ENCODE measurements at places on chromosomes 4 and X.
A peak's percentile ranks its signal among the peaks of the same experiment; 100 is the strongest.

DNA sequence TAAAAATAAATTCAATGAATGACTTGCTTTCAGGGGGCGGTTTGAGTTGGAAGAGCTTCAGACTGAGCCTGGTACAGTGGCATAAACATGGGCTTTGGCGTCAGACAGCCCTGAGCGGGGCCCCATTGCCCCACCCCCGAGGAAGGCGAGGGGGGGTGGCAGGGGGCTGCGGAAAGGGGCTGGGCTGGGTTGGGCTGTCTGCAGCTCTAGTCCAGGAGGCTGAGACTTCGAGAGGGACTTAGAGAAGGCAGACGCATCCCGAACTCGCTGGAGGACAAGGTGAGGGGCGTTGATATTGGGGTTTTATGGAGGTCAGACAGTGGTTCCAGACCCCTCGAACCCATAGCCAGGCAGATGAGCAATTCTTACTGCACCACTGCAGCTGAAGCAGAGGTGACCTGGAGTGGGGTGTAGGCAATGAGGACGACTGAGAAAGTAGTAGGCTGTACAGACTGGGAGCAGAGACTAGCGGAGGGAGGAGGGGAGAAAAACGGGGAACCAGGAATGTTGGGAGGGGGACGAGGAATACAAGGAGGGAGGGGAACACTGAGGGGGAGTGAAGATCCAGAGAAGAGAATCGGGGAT lies at the start of gene MAGED2:
MAGED2 (plus strand) TSS at position 222 of the 585 bp plus-strand sequence. CDS start 1,587 bp downstream, outside the sequence.
- H3K4me1 ChIP-seq = peaks cover 13% of the 10 kb centered on the region
- peaks cover 2% of the 10 kb centered on the region for H3K27me3 ChIP-seq
- H3K4me3 ChIP-seq = peak within 1 kb of the TSS; percentile 90
- H3K36me3 ChIP-seq = peaks cover 9% of the 10 kb centered on the region

DNA sequence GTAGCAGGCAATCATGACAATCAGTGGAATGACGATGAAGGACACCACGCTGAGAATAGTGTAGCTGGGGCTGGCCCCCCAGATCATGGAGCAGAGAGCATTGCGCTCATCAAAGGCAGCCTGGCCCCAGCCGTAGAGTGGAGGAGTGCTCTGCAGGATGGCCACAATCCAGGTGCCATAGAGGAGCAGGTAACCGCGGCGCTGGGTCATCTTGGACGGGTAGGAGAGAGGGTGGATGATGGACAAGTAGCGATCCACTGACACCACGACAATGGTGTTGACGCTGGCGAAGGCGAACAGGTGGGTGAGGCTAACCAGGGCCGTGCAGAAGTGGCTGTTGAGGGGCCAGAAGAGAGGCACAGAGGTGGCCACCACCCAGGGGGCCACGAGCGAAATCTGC lies 2.8 kb downstream of the GPR101 start:
- no peaks in the 10 kb centered on the region for H3K36me3 ChIP-seq
- H3K4me1 ChIP-seq = peaks cover 7% of the 10 kb centered on the region
- no peak overlapping the region for H3K27ac ChIP-seq
- H3K4me3 ChIP-seq = no peak overlapping the region
- no peak for DNase-seq

GRCh38 chrX:153649178-153649914 lies 2.3 kb downstream of the DUSP9 start:
- H3K4me3 ChIP-seq = no peak overlapping the region
- H3K4me1 ChIP-seq = no peaks in the 10 kb centered on the region
- no peaks in the 10 kb centered on the region for H3K36me3 ChIP-seq
- H3K27me3 ChIP-seq = peaks cover 18% of the 10 kb centered on the region
- peak; percentile 49 for DNase-seq

DNA sequence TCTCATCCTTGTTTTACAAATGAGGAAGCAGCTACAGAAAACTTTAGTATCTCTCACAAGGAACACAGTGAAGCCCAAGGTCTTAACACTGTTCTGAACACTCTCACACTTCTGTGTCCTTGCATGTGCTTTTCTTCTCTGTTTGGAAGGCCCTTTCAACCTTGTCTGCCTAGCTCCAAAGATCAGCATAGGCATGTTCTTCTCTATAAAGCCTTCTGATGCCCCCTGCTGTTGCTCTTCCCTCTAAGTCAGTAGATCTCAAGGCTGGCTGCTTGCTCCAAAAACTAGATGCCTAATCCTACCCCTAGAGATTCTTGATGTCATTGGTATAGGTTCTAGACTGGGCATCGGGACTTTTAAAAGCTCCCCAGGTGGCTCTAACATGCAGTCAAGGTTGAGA lies 5.9 kb downstream of the APOO start:
- no peaks in the 10 kb centered on the region for H3K27me3 ChIP-seq
- H3K4me3 ChIP-seq = no peak overlapping the region
- peaks cover 15% of the 10 kb centered on the region for H3K4me1 ChIP-seq
- peak; percentile 46 for DNase-seq
- peaks cover 1% of the 10 kb centered on the region for H3K36me3 ChIP-seq

DNA sequence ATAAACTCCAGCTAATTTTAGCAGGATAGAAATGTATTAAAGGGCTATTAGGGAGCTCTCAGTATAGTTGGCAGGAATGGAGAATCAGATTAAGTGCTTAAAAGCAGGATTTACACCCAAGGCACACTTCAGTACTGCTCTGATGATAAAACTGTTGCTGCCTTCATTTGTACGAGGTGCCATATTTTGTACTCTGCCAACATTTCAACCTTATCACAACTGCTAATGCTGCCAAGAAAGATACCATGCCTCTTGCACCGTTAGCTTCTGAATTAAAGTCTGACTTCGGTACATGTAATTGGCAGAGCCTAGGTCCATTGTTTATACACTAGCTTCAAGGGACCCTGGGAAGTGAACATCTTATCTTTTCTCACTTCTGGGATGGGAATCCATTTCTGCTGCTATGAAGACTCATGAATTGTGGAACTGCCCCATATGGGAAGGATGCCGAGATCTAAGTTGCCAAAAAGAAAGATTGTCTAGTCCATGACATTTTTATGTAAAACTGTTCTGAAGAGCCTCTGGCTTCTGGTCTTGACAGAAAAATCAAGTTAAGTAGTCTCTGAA lies 624.0 kb upstream of the IGFBP7 start:
- no peaks in the 10 kb centered on the region for H3K27me3 ChIP-seq
- no peak overlapping the region for H3K4me3 ChIP-seq
- H3K4me1 ChIP-seq = no peaks in the 10 kb centered on the region

GRCh38 chrX:36019125-36019524 lies 99.6 kb downstream of the CFAP47 start:
- H3K4me1 ChIP-seq = no peaks in the 10 kb centered on the region
- no peak overlapping the region for H3K4me3 ChIP-seq
- no peak for DNase-seq
- no peaks in the 10 kb centered on the region for H3K36me3 ChIP-seq
- no peaks in the 10 kb centered on the region for H3K27me3 ChIP-seq
- no peak overlapping the region for H3K27ac ChIP-seq

GRCh38 chrX:119734897-119735339 lies 23.5 kb upstream of the SOWAHD start:
- no peak overlapping the region for H3K27ac ChIP-seq
- DNase-seq = no peak
- no peak overlapping the region for H3K4me3 ChIP-seq
- H3K4me1 ChIP-seq = no peaks in the 10 kb centered on the region
- H3K27me3 ChIP-seq = no peaks in the 10 kb centered on the region

- H3K4me3 ChIP-seq = no peak overlapping the region
- no peaks in the 10 kb centered on the region for H3K36me3 ChIP-seq
- H3K27ac ChIP-seq = no peak overlapping the region
- no peaks in the 10 kb centered on the region for H3K4me1 ChIP-seq
Observed at GRCh38 chrX:44223150-44223549, 120.3 kb downstream of the EFHC2 start.

DNA sequence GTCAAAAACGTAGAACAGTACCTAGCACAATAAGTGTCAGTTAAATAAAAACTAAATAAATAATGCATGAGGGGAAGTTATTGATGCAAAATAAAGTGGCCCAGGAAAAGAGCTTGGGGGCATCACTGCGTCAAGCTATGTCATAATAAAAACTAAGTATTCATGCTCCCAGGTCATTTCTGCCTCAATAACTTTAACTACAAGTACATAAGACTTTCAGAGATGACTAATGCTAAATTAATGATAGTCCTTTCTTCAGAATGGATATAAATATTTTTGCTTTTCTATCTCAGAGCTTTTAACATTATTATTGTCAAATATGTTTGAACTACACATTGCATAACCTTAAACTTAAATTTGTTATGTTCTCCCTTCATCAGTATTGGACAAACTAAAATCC lies 92.2 kb upstream of the MAGEB10 start:
- no peak overlapping the region for H3K4me3 ChIP-seq
- H3K4me1 ChIP-seq = no peaks in the 10 kb centered on the region
- H3K27ac ChIP-seq = no peak overlapping the region
- no peaks in the 10 kb centered on the region for H3K36me3 ChIP-seq
- H3K27me3 ChIP-seq = no peaks in the 10 kb centered on the region
- no peak for DNase-seq

DNA sequence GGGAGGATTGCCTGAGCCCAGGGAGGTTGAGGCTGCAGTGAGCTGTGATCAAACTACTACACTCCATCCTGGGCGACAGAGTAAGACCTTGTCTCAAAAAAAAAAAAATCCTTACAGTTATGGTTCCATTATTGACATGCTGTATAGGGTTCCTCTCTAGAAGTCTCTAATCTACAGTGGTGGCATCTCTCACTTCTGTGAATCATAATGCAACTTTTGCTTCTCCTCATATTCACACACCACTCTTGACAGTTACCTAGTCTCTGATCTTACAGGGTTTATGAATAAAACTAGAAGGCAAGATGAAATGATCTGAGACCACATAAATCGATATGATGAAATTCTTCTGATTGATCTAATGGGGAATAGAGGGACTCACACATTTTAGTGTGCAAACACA lies 40.6 kb downstream of the DOCK11 start:
- peak overlapping the region; percentile 58 for H3K4me3 ChIP-seq
- DNase-seq = no peak

DNA sequence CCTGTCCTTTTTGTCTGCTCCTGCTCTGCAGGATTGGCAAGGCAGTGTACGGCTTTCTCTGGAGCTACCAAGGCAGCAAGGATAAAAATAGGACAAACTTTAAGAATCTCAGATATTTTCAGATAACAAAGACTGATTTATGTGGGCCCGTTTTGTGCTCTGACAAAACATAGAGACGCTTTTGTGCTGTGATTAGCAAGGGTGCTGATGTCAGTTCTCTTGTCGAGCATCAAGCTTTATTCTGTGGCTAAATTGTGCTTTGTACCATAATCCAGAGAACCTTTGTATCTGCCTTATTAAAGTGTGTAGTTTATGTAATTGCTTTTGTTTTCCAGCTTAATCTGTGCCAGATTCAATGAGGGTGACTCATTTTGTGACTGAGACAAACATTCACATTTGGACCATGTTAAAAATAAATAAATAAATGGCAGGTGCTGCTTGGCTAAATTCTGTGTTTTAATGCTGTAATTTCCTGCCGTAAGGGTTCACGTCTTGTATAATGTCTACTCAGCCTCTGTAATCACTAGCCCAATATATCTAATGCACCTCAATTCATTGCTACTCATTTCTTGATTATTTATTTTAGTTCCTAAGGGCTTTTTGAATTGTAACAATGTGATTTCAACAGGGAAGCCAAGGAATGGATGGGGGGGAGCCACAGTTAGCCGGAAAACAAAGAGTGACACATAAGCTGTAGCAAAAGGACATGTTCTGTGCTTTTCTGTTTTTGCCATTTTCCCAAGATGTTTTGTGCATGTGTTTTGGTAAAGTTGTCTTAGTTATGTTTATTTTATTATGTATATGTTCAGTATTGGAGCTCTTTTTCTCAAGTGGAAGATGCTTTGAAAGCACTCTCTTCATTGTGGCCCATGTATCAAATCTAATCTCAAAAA lies 75.1 kb downstream of the GAB1 start:
- H3K4me3 ChIP-seq = no peak overlapping the region
- no peaks in the 10 kb centered on the region for H3K4me1 ChIP-seq
- no peak overlapping the region for H3K27ac ChIP-seq
- no peaks in the 10 kb centered on the region for H3K36me3 ChIP-seq
- DNase-seq = no peak

- H3K4me1 ChIP-seq = no peaks in the 10 kb centered on the region
- no peak overlapping the region for H3K4me3 ChIP-seq
- H3K27ac ChIP-seq = no peak overlapping the region
- no peaks in the 10 kb centered on the region for H3K27me3 ChIP-seq
- H3K36me3 ChIP-seq = no peaks in the 10 kb centered on the region
Observed at GRCh38 chrX:141341341-141341740, 99.0 kb upstream of the SPANXC start.

GRCh38 chrX:2875798-2876399 lies 47.2 kb downstream of the GYG2 start:
- H3K36me3 ChIP-seq = no peaks in the 10 kb centered on the region
- H3K4me3 ChIP-seq = no peak overlapping the region
- H3K27ac ChIP-seq = no peak overlapping the region
- no peak for DNase-seq

GRCh38 chr4:39335566-39335965 lies 30.6 kb downstream of the RFC1 start:
- H3K4me1 ChIP-seq = peaks cover 35% of the 10 kb centered on the region
- no peak overlapping the region for H3K4me3 ChIP-seq
- H3K36me3 ChIP-seq = peaks cover 7% of the 10 kb centered on the region
- DNase-seq = no peak

- DNase-seq = no peak
- no peaks in the 10 kb centered on the region for H3K36me3 ChIP-seq
- H3K4me3 ChIP-seq = no peak overlapping the region
- H3K27ac ChIP-seq = no peak overlapping the region
Observed at GRCh38 chr4:141763374-141763773, 127.0 kb downstream of the IL15 start.

DNA sequence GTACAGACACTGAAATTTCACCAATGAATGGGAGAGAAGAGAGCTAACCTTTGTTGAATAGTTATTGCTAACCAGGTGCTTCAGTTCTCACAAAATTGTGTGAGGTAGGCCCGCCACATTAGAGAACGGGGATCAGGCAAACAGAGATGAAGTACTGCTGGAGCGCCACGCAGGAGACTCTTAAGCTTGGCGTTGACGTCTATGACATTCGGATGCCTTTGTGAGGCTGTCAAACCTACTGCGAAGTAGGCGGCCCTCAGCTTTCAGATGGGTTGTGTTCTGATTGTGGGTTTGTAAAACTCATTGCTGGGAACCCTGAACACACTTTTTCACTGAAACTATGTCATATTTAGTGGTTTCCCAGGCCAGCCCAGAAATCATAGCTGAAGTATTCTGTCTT lies 173.6 kb downstream of the CBR4 start:
- H3K27ac ChIP-seq = no peak overlapping the region
- H3K4me3 ChIP-seq = no peak overlapping the region
- peaks cover 21% of the 10 kb centered on the region for H3K4me1 ChIP-seq
- no peaks in the 10 kb centered on the region for H3K36me3 ChIP-seq

GRCh38 chrX:8194216-8194615 lies 23.1 kb upstream of the VCX2 start:
- no peak overlapping the region for H3K27ac ChIP-seq
- no peaks in the 10 kb centered on the region for H3K36me3 ChIP-seq
- no peaks in the 10 kb centered on the region for H3K27me3 ChIP-seq

DNA sequence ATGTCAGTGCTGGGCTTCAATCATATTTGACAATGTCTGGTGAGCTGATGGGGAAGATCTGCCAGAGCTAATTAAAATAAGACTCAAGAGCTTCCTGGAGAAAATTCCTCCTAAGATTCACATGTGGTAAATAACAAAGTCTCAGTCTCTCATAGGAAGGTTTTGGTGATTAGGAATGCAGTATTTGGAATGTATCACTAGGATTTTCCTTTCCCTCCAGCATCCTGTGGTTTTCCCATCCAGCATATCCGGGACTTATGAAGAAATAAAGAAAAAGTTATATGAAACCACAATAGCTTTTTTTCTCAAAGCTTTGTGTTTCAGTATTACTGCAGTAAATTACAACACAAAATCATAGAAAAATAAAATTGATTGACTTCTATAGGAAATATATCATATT lies 1597.1 kb downstream of the ADGRL3 start:
- H3K4me1 ChIP-seq = no peaks in the 10 kb centered on the region
- H3K27ac ChIP-seq = no peak overlapping the region
- no peak for DNase-seq
- H3K36me3 ChIP-seq = no peaks in the 10 kb centered on the region
- H3K27me3 ChIP-seq = no peaks in the 10 kb centered on the region
